Fibroblast of skin of scalp (primary cell): ENCODE measurements at places on chromosomes 1 and 21.

- no peak for DNase-seq
These were observed 3.9 kb upstream of the CLSPN start for GRCh38 chr1:35773711-35774110.

DNA sequence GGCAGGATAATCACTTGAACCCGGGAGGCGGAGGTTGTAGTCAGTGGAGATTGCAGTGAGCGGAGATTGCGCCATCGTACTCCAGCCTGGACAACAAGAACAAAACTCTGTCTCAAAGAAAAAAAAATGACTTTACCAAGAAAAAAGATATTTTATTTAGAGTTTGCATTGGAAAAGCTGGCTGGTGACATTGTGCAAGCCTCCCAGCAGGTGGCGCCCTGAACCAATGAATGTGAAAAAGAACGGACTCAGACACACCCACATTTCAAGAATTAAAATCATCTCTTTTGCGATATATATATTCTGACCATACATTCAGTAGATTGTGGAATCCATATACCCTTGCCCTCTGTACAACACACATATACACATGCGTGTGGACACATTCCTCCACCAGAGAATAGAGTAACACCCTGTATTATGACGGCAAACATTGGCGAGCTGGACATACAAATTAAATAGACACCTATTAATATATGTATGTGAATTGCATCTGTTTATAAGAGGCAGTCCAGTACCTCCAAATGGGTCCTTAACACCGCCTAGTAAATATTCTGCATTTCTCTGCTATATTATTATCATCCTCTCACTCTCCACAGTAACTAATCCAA lies 39.0 kb upstream of the CADM3 start:
- peak; percentile 65 for DNase-seq

- DNase-seq, result no peak
These were observed 167.8 kb downstream of the PIGK start for GRCh38 chr1:77051425-77051824.

GRCh38 chr1:23288201-23288600 lies 55.9 kb downstream of the HNRNPR start:
- no peak for DNase-seq

GRCh38 chr21:45415943-45416611 lies 11.1 kb downstream of the COL18A1 start:
- no peak for DNase-seq

DNA sequence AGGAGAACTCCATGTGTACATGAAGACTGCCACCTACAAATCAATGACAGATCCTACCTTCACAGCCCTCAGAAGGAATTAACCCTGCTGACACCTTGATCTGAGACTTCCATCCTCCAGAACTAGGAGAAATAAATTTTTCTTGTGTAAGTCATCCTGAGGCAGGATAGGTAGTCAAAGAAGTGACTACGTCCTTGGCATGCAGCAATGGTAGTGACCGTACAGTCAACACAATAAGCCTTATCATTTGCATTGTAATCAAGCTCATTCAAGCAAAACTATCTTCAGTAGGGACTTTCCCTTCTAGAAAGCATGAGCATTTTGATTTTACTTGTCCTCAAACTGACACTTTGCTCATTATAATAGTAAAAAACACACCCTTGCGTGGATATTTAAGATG lies 64.0 kb upstream of the KCNK1 start:
- no peak for DNase-seq

GRCh38 chr1:20684651-20685050 lies 23.5 kb upstream of the DDOST start:
- DNase-seq, result no peak

DNA sequence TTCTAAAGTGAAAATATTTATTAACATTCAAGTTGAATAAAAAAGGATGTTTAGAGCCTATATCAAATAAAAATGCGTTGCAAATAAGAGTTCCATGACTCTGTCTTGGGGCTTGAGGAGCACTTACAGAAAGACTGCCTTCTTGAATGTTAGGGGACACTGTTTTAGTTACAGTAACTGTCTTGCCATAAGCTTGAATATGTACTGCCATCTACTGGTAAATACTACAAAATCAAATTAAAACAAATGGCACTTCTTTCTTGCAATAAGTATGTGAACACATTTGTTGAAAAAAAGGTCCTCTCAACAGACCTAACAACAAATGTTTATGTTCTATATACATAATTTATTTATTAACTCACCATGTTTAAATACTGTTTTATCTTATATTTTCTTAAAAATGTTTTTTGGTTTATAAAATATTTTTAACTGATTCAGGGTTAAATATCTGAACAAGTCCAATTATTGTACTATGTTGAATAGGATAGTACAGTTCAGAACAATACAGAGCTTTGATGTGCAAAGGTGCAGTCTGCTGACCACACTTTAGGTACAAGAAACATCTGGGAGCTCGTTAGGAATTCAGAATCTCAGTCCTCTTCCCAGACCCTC lies 199.5 kb downstream of the LRRIQ3 start:
- peak; percentile 44 for DNase-seq

DNA sequence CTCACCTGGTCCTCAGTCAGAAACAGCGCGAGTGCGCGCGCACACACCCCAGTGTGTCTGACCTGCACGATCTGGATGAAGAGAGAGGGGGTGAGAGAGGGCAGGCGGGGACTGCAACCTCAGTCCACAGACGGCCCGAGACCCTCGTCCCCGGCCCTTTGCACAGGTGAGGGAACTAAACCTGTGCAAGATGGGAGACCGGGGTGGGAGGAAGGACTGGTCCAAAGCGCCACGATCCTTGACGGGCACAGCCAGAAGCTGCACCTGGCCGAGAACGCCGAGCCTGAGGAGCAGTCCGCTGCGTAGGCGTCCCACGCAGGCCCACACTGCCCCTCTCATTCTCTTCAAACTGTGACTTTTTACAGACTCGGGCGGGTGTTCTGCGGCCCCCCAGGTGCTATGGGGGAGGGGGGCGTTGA lies 519 bp upstream of the IQCC start:
- DNase-seq, result no peak

DNA sequence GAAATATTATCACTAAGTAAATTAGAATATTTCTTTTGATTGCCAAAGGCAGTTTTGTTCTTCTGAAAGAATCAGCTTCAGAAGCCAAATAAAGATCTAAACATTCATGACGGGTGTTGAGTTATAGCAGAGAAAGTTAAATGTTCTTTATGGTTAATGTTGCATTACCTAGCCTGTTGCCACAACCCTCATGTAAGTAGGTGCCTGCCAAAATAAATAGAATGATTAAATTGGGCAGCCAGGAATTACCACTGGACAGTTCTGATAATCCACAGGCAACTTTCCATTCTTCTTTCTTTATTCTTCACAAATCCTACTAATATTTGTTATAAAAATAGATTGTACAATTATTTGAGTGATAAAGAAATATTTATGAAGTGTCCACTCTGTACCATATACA lies 217.9 kb upstream of the NRIP1 start:
- DNase-seq, result no peak

GRCh38 chr1:226428791-226429461 lies 21.0 kb upstream of the PARP1 start:
- DNase-seq, result peak; percentile 58

- peak; percentile 33 for DNase-seq
These were observed 1.3 kb downstream of the NEK7 start for GRCh38 chr1:198157847-198158725.

GRCh38 chr1:92973203-92973897 lies 12.1 kb upstream of the DIPK1A start:
- DNase-seq, result no peak

DNA sequence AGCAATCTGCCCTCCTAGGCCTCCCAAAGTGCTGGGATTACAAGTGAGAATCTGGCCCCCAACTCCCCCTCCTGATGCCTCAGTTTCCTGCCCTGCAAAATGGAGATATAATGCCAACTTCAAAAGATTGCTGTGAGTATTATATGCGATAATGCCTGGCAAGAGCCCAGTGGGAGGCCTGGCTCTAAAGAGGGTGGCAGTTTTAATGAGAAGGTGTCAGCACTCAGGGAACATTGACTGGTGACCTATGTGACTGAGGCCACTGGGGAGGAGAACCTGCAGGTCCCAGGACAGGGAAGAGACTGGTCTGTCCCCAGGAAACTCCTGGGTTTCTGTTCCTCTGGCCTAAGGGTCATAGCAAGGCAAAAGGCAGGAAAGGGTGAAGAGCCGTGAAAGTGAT lies 11.0 kb downstream of the HSPG2 start:
- DNase-seq, result no peak

- DNase-seq, result no peak
These were observed 368.1 kb downstream of the DUSP10 start for GRCh38 chr1:221373795-221374194.

- DNase-seq, result peak; percentile 59
These were observed 125.0 kb downstream of the LYPLAL1 start for GRCh38 chr1:219298571-219299148.

- no peak for DNase-seq
These were observed 1126.7 kb upstream of the ADGRL2 start for GRCh38 chr1:80673935-80674597.

GRCh38 chr1:226820941-226821718 lies 49.3 kb upstream of the PSEN2 start:
- peak; percentile 89 for DNase-seq

DNA sequence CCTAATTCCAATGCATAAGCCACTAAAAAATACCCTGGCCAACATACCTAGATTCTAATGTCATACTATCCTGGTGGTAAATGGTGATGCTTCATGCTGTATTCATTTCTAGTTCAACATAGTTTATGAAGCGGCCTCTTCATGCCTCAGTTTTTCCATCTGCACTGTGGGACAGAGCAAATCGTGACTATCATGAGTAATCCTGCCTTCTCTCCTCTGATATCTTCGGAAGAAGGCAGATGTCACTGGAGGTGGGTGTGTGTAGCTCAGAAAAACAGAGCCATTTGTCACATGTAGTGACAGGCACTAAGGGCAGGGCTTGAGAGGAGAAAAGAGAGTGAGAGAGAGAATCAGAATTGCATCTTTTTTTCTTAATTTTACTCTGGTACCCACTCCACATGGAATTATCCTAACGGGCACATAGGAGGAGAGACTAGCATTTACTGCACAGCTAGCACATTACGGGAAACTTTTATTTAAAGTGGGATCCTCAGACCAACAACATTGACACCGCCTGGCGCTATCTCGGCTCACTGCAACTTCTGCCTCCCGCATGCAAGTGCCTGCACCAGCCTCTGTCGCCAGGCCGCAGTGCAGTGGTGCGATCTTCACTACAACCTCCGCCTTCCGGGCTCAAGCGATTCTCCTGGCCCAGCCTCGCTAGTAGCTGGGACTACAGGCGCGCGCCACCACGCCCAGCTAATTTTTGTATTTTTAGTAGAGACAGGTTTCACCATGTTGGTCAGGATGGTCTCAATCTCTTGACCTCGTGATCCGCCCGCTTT lies 78.4 kb upstream of the KCNA3 start:
- DNase-seq, result no peak

- DNase-seq, result no peak
These were observed 735.3 kb upstream of the ADGRL4 start for GRCh38 chr1:79741720-79742421.

DNA sequence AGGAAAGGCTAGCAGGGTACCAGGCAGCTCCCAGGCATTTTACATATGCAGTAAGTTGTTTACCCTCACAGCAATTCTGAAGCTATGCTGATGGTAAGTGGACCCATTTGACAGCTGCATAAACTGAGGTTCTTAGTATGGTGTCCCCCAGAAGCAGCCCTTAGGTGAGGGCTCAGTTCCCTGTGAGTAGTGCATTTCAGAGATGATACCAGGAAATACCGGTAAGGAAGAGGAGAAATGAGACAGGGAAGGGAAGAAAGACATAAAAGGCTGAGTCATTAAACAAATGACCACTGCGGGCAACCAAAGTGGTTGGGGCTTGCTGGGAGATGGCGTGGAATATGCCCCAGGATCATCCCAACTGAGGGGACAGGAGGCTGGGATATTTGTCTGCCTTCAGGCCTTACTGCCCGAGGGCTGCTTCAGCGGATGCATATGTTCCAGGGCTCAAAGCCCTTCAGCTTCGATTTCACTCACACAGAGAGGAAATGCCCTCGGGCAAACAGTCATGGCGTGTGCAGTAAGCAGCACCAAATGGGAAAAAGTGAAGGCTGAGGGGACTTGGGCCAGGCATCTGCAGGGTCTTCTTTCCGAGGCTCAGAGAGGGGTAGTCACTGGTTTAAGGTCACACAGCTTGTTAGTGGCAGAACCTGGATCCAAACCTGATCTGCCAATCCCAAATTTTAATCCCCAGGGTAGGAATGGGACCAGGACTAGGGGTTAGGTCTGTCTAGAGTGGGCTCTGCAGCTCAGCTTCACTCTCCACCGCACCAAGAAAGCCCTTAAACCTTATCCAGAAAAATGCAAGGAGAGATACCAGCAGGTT lies 133.7 kb upstream of the RUNX3 start:
- peak; percentile 20 for DNase-seq

- DNase-seq, result no peak
These were observed 2.0 kb downstream of the IFFO2 start for GRCh38 chr1:18954270-18955071.

DNA sequence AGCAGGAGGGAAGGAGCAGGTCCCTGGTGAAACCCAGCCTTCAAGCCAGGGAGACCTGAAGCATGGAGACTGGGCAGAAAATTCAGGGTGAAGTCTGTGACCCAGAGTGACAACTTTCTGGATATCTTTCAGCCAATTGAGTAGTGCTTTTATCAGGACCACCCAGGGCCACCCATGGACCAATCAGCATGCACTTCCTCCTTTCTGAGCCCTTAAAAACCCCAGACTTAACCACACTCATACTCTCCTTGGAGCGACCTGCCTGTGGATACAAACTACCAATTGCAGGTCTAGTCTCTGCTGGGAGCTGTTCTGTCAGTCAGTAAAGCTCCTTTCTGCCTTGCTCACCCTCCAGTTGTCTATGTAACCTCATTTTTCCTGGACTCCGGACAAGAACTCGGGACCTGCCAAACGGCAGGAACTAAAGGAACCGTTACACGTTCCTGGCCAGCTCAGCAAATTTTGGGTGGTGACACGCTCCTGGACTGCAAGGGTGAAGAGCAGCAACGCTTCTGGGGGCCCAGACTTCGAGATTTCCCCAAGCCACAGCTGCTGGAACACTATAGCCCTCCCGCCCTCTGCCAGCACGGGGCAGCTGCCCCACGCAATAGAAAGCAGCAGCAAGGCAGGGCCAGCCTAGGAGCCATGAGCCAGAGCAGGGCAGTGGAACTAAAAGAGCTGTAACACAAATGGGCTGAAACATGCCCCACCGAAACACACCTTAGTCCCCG lies 1183.4 kb downstream of the AMY1C start:
- DNase-seq, result no peak

DNA sequence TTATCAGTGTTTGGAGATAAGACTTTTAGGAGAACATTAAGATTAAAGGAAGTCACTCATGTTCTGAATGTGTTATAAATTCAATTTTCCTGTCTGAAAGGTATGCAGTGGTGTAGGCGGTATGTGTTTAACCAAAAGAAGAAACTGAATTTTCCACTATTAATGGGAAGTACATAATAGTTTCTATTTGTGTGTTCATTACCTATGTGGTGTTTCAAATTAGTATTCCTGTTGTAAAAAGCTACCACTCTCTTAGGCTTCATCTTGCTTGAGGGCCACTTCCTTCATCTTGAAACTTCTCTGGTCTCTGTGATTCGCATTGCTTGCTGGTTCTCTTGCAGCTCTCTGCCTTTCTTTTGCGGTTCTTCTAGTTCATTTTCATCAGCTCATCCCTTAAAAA lies 123.4 kb downstream of the HLX start:
- no peak for DNase-seq

GRCh38 chr1:64472805-64473204 lies 2.9 kb downstream of the CACHD1 start:
- no peak for DNase-seq

GRCh38 chr1:79760531-79760930 lies 754.0 kb upstream of the ADGRL4 start:
- no peak for DNase-seq
